ENCODE measurements at places on chromosomes 7 and 10.

GRCh38 chr7:85160223-85160622 is 26.6 kb downstream of the SEMA3D start:
- DNase-seq, result no peak

DNA sequence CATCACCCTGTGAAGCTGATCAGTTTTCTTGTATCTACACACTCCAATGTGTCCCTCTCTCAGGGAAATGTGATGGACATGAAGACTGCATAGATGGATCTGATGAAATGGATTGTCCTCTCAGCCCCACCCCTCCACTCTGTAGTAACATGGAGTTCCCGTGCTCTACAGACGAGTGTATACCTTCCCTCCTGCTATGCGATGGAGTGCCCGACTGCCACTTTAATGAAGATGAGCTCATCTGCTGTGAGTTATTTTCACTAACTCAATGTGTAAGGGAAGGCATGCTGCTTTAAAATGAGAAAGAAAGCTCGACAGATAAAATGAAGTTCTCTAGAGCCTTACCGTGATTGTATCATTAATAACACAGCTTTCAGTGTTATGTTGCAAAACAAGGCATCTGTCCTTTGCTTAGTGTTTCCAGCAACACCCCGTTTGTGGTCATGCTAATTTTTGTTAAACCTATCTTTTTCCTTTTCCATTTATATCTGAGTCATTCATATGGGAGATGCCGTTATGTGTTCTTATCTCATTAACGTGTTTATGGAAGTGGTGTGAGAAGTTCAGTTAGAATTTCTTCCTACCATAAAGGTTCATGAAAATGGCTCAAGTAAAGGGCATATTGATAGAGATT is 220.9 kb upstream of the PLXDC2 start:
- no peak for DNase-seq

- no peak for DNase-seq
Measured at GRCh38 chr10:7506571-7506970, 95.7 kb upstream of the SFMBT2 start.

DNA sequence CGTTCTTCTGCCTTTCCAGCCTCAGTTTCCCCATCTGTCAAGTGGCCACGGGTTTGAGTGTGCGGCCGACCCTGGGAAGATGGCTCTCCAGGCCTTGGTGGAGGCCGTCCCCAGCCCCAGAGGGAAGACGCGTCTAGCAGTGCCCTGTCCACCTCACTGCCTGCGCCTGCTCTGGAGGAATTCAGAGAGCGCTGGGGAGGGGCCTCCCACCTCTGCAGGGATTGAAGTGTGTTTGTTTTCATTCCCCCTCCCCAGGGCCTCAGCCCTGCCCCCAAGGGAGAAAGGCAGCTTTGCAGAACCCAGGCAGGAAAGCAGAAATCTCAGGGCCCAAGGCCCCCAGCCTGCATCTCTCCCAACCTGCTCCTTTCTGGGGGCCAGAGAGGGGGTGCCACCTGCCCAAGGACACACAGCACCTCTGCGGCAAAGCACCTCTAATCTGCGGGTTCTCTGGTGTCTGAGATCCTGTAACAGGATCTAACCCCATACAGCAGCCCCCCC is 91.0 kb downstream of the MICALL2 start:
- no peak for DNase-seq

- peak; percentile 42 for DNase-seq
Measured at GRCh38 chr7:88357781-88358525, 51.3 kb upstream of the STEAP4 start.

DNA sequence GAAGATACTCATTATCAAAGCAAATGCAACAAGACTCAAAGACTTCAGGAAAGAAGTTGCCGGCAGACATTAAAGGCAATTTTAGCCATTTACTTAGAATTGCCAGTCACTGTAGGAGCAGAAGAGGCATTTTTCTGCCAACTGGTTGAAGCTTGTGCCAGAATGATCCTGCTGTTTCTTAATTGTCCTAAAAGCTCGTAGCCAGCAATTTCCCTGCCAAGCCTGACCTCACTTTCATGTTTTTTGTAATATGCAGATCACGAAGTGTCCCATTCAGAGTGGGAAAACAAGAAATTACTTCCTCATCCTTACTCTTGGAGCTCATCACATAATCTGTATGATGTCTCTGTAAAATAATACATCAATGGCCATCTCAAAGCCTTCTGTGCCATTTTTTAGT is 130.9 kb upstream of the ANKRD1 start:
- DNase-seq, result no peak

- DNase-seq, result no peak
Measured at GRCh38 chr10:88541116-88541626, 41.9 kb downstream of the RNLS start.

DNA sequence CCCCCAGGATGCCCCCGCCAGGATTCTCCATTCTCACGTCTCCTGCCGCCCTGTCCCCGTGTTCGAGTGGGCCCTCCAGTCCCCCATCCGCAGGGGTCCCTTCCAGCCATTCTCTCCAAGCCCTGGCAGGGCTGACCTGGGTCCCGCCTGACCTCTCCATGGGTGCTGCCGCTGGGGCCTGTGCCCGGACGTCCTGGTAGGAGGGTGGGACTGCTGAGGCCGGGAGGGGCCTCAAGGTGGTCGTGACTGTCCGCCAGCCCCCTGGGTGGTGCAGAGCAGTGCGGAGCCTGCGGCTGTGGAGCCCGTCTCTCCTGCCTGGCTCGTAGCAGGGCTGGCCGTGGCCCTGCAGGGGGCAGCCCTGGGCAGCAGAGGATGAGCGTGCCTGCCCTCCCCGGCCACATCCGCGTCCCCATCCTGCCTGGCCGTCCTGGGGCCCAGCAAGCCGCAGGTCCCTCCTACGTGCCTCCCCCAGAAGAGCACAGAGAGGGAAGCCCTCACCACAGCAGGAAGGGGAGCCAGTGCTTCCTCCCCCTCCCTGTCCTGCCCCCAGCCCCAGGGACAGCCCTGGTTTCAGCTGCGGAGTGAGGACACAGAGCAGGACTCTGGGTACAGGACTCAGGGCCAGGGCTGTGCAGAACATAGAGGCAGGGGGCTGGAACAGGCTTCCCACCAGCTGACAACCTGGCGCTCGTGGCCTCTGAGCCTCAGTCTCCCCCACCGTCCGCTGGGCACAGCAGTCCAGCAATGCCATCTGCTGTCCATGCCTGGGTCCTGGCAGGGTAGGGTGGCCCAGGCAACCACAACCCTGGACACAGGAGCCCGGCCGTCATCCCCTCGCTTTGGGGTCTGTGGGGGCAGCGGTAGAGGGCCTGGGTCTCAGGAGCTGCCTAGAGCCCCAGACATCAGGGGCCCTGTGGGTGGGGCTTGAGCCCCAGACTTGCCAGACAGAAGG is 1.5 kb upstream of the GRIFIN start:
- DNase-seq, result peak; percentile 19

- DNase-seq, result no peak
Measured at GRCh38 chr7:1972744-1973143, 260.0 kb downstream of the MAD1L1 start.

DNA sequence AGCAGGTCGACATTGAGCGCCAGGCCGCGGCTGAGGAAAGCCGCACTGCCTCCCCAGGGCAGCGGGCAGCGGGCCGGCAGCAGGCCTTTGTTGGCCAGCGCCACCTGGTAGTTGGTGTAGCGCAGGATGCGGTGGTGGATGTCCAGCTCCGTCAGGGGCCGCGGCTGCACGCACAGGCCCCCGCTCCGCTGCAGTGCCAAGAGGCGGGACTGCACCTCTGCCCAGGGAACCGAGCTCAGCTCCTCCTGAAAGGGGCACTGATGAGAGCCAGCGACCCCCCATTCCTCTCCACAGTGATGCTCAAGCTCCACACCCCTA is 5.2 kb downstream of the ATG9B start:
- DNase-seq, result no peak

GRCh38 chr7:71465741-71466189 is 333.8 kb downstream of the GALNT17 start:
- no peak for DNase-seq

- DNase-seq, result no peak
Measured at GRCh38 chr10:130871406-130871805, 440.1 kb downstream of the TCERG1L start.

- no peak for DNase-seq
Measured at GRCh38 chr7:27240015-27240731, 2.4 kb upstream of the EVX1 start.

GRCh38 chr10:46097576-46098317 is 51.7 kb upstream of the MSMB start:
- no peak for DNase-seq

DNA sequence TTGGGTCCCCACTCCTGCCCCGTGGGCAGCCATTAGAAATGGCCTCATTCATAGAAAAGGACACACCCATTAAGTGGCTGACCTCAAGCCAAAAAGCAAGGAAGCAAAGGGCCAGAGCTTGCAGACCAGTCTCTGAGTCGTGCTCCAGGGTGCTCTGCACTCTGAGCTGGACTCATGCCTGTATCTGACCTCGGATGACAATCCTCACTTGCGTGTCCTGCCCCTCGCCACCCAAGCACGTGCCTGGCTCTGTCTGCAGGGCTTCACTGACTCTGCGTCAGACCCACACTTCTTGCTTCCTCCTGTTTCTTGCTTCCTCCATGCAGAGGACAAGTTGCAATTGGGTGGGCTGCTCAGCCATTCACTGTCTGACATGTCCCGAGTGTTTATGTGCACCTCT is 138.8 kb downstream of the OAT start:
- DNase-seq, result no peak

- peak; percentile 40 for DNase-seq
Measured at GRCh38 chr7:159227433-159227832, 82.8 kb upstream of the VIPR2 start.

DNA sequence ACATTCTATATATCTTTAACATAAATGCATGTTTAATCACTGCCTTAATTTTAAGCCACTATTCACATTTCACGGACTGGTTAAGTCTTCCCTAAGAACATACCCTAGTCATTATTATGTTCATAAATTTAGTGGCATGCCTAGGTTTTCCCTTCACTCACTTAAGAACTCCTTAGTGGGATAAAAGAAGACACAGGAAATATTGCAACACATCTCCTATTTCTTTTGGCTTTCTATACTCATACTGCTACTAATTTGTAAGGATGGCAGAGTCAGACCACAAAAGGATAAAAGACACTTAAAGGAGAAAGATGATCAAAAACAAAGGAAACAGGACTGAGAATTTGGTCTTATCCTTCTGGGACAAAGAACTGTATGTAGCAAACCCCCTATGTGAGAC is 951.4 kb downstream of the SORCS3 start:
- DNase-seq, result no peak

DNA sequence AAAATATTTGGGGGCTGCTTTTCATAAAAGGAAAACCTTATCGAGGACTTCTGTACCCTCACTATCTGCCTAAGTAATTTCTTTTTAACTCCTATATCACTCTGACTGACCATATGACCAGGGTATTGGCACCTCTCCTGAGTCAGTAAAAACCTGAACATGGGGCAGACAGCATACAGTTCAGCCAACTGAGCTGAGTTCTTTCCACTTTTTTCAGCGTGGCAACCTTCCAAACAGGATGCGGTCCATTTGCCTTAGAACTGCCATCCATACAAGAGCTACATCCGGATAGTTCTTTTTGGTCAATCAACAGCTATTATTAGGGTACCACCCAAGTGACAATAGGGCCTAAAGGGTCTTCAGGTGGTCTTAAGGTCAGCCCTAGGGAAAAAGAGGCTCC is 122.6 kb downstream of the MARCHF5 start:
- DNase-seq, result no peak

DNA sequence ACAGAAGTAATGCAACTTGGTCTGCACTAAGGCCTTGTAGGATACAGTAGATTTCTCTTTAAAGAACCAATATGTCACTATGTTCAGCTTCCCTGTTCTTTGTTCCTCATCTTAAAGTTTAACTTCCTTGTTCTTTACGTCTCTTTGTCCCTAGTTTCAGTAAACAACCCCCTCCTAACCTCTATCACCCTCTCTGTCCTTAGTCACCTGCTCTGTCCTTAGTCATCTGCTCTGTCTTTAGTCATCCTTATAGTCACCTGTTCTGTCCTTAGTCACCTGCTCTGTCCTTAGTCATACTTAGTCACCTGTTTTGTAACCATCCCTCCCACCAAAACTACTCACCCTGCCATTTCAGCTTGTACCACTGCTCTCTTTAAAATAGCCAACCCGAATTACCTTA is 144.6 kb upstream of the TMEM106B start:
- DNase-seq, result peak; percentile 66

- no peak for DNase-seq
Measured at GRCh38 chr10:78568620-78569019, 500.1 kb upstream of the ZMIZ1 start.

DNA sequence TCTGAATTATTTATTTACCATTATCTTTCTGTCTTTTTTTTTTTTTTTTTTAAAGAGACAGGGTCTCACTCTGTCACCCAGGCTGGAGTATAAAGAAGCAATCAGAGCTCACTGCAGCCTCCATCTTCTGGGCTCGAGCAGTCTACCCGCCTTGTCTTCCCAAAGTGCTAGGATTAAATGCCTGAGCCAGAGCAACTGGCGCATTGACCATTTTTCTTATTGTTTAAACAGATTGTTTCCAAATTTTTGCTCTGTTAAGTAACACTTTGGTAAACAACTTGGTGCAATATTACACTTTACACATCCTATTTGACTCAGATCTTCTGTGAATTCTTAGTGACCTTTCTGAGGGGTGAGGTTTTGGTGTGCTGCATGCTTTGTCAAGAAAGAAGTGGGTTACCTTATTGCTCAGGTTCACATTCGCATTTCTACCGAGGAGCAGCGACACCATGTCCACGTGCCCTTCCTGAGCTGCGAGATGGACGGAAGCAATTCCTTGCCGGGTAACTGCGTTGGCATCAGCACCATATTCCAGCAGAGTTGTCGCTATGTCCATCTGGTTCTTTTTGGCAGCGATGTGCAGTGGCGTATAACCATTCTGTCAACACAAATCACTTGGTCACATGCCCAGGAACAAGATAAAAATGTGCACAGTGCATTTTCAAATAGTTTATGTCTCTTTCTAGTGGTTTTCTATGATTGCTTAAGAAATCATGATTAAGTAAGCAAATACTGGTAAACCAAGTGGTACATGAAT is 203.2 kb downstream of the ANK3 start:
- no peak for DNase-seq

GRCh38 chr7:72445580-72445979 is 33.4 kb upstream of the CALN1 start:
- no peak for DNase-seq

DNA sequence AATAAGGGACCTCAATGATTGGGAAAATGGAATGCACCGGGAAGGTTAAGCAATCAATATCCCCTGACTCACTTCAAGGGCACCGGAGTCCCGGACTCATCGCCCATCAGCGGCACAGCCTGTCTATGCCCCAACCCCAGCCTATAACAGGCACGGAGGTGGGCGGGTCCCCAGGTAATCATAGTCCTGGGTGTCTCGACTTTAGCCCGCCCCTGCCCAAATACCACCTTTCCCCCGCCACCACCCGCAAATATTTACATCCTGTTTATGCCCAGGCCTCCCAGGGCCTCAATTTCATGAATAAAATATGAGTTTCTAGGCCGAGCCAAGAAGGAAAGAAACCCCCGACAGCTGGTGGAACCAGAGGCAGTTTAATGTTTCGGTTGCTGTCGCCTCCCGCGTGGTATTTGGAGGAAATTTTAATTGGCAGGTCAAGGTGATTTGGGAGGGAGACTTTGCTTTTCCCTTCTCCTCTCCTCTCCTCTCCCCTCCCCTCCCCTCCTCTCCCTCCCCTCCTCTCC is 15.6 kb upstream of the RFC2 start:
- peak; percentile 66 for DNase-seq

- no peak for DNase-seq
Measured at GRCh38 chr7:111018447-111018846, 72.5 kb upstream of the LRRN3 start.

Data from RKO (cell line).